Upper lobe of right lung (tissue), 1 donor: ENCODE measurements at places on chromosomes 11 and 22. TPM values are rescaled to one million over a fixed set of nuclear protein-coding genes. Genes with fewer than 3 reads are reported as not detected.

The PRRG4 gene
- 12.6 TPM for total RNA-seq

The TRIM49 gene
- not detected for total RNA-seq

The TBX10 gene
- total RNA-seq, result not detected

The DDI1 gene
- total RNA-seq, result not detected

The CCDC86 gene
- 16.6 TPM for total RNA-seq

The KIAA0930 gene
- total RNA-seq, result 79.5 TPM

The RAB3IL1 gene
- 10.6 TPM for total RNA-seq

The ARRB1 gene
- total RNA-seq, result 188 TPM

The MN1 gene
- total RNA-seq, result 4.0 TPM

The RPS3 gene
- 1,778 TPM for total RNA-seq

The RASL10A gene
- 0.72 TPM for total RNA-seq

The KRTAP5-2 gene
- not detected for total RNA-seq

The PCSK7 gene
- 57.8 TPM for total RNA-seq

The RASSF10 gene
- total RNA-seq, result 4.8 TPM

The IL18 gene
- total RNA-seq, result 49.9 TPM

The EIF4G2 gene
- 801 TPM for total RNA-seq

The DENND6B gene
- 9.3 TPM for total RNA-seq

The KRTAP5-8 gene
- total RNA-seq, result not detected

The C1QTNF4 gene
- total RNA-seq, result 0.55 TPM

The PACSIN3 gene
- 36.9 TPM for total RNA-seq

The KCNE3 gene
- total RNA-seq, result 20.9 TPM

The PRR33 gene
- total RNA-seq, result not detected

The C11orf16 gene
- not detected for total RNA-seq

The HIPK3 gene
- total RNA-seq, result 146 TPM
